ENCODE measurements at places on chromosomes 1 and 21. TPM values are rescaled to one million over a fixed set of nuclear protein-coding genes. Genes with fewer than 3 reads are reported as not detected.

- DNase-seq: no peak
These were observed 62.6 kb downstream of the CDC14A start for GRCh38 chr1:100414693-100415497.

DNA sequence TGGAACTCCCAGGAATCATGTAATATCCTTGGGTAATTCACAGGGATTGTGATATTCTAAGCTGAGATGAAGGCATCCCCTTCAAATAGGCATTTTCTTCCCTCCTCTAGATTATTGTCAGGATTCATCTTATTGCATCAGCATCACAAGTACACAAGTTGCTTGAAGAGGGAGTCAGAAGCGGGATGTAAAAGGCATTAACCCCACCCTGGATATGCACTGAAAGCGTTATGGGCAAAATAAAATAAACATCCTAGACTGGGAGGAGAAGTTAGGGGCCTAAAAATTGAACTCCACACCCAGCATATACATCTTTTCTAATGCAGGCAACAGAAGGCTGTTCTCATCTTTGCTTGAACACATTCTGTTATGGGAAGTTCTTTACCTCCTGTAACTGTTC, 381.2 kb downstream of the SETD4 start:
- DNase-seq: no peak

The DDI2 gene
- total RNA-seq: 24.2 TPM

The TCEA3 gene
- total RNA-seq: 34.6 TPM

The RASSF5 gene
- 156 TPM for total RNA-seq
